CD4-positive, alpha-beta T cell treated with Interleukin-2 at 100 ng/mL for 4 hours (primary cell): ENCODE measurements at places on chromosomes 11 and 22.

GRCh38 chr11:42555190-42555589 lies 756.6 kb upstream of the API5 start:
- DNase-seq, result no peak

DNA sequence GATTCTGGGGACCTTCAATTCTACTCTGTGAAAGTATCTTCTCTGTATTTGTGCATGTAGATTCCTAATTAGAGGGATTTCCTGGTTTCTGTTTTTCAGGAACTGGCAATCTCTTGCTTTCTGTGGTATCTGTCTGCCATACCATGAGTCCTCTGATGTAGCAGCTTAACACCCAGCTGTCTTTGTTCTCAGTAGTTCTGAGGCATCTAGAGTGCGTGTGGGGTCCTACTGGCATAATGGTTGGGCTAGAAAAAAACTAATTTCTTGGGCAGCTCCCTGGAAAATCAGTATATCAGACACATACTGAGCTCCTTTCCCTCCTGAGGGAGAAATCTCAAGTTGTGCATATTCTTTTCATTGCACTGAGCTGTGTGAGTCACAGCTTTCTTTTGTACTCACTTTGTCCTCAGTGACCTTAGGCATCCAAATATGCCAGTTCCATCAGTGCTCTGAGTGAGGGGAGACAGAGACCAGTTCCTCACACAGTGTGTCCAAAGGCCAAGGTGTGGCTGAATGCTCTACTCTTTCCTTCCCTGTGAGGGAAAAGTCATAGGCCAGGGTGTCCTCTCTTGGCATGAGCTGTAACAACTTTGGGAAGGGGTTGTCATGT lies 35.5 kb upstream of the SLC22A24 start:
- no peak for DNase-seq

DNA sequence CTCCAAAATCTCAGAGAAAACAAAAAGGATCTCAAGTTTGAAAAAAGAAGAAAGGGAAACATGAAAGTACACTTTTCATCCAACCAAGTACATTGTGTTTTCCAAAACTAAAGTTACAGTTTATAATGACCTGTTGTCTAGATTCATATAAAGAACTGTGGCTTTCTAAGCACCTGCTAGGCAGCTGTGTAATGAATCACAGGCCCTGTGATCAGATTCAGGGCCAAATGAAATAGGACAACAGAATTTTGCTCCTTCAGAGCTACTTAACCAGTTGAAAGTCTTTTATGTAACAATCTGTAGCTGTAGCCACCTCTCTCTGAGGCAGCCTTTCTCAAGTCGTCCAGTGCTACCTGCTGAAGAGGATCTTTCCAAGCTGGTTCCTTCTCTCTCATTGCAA lies 960.0 kb upstream of the RAG2 start:
- DNase-seq, result no peak

DNA sequence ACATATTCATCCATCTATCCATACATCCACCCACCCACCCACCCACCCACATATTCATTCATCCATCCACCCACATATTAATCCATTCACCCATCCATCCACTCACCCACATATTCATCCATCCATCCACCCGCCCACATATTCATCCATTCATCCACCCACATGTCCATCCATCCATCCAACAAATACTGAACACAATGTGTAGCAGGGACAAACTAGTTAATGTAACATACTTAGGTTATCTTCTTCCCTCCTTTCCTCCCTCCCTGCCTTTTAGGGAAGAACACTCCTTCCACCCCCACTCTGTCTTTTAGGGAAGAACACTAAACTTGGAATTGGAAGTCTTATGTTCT lies 39.4 kb downstream of the MCM5 start:
- DNase-seq, result no peak

GRCh38 chr11:75939992-75940391 lies 125.0 kb downstream of the UVRAG start:
- no peak for DNase-seq

GRCh38 chr11:61688365-61689163 lies 8.4 kb downstream of the DAGLA start:
- DNase-seq, result no peak

- no peak for DNase-seq
Measured at GRCh38 chr22:39364714-39365491, 15.1 kb downstream of the SYNGR1 start.

GRCh38 chr11:26948881-26949280 lies 45.0 kb upstream of the FIBIN start:
- no peak for DNase-seq

DNA sequence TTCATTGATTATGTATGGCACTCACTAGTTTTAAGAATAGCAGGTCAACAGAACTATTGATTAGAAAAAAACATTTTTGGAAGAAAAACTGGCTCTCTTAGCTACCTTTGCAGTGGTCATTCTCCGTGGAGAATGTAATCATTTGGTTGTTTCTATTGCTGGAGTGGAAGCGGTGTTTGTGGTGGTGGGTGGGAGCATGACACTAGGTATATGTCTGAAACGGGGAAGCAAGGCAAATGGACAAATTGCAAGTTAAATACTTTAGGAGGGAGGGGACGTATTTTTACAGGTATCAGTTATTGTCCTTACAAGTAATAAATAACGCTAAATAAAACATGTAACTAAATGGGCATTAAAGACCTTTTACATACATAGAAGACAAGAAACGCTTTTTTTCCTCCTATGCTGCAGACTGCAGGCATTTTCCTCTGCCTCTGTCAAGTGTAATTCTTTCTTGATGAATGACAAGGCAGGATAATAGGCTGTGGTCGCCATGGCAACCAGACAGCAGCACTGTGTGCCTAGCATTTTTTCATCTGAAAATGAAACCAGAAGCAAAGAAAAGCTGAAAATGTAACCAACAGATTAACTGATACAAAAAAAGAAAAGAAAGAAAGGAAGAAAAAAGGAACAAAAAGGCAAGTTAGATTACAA lies 46.2 kb downstream of the BLID start:
- no peak for DNase-seq

- peak; percentile 91 for DNase-seq
Measured at GRCh38 chr22:25067851-25068421, 115.4 kb downstream of the KIAA1671 start.

DNA sequence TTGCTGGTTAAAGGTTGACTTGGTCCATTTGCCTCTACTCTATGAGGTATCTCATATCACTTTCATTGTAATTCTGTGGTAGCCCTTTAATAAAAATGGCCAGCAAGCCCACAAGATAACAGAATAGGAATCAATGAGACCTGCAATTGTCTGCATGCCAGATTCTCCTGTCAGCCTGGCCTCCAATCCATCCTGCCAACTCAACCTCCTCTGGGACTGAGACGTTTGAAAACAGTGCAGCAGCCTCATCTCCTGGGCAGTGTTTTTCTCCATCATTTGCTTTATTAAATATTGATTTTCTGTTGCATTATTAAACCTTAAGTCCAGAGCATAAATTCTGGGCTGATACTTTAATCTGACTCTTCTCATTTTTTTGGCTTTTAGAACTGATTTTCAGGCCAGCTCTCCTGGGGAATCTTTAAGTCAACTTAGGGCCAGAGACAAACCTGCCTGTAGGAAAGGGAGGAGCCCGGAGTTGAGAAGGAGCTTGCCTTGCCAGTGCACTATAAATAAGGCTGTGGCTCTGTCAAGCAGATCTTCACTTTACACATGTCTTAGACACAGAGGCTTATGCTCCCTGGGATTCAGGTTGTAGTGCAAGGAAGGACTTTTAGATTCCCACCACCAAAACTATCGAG lies 798.0 kb downstream of the NTM start:
- DNase-seq, result no peak

DNA sequence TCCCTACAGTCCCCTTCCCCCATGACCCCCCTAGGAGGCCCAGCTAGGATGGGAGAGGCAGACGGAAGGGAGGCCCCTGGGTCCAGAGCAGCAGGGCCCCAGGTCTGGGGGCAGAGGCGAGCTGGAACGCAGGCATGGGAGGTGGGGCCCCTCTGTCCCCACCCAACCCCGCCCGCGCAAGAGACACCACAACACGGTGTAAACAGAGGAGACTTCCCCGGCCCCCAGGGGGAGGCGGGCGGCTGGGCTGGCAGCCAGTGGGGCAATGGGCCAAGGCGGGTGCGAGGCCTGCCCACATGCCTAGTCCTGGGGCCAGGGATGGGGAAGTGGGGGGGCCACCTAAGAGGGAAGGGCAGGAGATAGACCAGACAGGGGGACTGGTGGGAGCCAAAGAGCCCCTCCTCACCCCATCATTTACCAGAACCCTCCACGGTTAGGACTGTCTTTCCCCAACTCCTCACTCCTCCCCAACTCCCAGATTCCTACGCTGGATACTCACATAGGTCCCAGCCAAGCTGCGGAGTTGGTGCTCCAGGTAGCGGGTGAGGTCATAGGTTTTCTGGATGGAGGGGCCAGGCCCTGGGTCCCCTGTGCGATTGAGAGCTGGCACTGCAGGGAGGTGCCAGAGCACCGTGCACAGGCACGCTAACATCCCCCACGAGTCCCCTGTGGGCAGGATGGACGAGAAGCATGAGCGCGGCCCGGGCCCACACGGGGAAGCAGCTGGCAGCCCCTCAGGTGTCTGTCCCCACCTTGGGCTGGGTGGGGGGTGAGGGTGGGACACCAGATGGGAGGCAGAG lies 6.2 kb downstream of the CLCF1 start:
- DNase-seq, result no peak

DNA sequence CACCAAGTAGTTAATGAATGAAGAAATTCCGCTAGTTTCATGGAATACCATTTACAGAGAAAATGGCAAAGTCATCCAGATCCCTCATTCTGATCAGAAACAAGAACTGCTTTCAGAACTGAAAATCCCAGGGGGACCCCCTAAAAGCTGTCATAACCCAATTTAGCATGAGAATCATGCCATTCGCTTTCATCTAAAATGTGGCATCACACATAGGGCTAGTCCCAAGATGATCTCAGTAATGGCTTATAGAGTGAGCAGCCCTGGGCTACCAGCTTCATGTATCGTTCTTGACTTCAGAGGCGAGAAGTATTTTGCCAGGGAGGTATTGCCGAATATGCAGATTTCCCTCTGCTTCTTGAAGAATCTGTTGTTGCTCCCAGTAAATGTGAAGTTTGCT lies 134.0 kb downstream of the TTC17 start:
- no peak for DNase-seq

DNA sequence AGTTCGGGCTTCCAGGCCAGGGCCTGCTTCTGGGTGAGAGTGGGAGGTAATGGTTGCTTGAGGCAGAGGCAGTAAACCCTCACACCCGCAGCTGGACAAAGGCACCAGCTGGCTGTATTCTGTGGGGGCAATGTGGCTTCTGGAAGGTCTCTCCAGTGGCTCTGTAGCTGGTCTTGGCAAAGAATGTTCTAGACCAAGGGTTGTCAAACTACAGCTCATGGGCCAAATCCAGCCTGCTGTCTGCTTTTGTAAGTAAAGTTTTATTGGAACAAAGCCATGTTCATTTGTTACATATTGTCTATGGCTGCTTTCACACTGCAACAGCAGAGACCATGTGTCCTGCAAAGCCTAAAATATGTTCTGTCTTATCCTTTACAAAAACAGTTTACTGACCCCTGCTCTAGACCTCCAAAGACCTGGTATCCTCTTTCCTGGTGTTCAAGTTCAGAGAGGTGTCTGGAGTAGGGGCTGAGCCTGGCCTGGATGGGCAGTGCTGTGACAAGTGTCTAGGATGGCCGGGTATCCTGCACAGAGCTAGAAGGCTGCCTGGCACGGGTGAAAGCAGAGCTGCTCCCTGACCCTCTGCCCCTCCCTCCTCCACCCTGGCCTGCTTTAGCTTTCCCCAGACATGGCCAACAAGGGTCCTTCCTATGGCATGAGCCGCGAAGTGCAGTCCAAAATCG lies 3.4 kb downstream of the TAGLN start:
- no peak for DNase-seq

DNA sequence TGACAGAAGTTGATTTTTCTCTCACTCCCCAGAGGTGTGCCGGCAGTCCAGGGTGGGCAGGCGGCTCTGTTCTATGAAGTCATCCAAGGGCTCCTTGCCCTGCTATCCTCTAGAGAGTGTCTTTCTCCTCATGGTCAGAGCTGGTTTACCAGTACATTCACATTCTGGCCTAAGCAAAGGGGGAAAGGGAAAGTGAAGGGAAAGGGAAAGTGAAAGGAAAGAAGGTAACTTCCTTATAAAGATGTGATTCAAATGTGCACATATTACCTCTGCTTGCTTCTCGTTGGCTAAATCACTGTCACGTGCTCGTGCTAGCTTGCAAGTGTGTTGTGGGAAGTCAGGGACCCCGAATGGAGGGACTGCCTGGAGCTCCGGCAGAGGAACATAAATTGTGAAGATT lies 2.9 kb upstream of the HTATIP2 start:
- DNase-seq, result peak; percentile 62

DNA sequence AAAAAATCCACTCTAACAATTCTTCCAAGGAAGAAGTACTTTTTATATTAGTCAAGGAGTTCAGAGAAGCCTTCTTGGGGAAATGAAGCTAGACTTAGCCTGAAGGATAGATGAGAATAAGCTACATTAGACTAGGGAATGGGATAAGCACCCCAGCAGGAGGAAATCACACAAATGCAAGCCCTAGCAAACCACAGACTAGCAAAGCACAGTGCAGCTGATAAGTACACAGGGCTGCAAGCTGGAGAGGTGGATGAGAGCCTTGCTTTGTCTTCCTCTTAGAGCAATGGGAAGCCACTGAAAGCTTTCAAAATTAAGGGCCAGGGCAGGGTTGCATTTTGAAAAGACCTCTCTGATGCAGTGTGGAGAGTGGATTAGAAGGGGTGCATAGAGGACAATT lies 946.2 kb downstream of the LRRC4C start:
- DNase-seq, result no peak

DNA sequence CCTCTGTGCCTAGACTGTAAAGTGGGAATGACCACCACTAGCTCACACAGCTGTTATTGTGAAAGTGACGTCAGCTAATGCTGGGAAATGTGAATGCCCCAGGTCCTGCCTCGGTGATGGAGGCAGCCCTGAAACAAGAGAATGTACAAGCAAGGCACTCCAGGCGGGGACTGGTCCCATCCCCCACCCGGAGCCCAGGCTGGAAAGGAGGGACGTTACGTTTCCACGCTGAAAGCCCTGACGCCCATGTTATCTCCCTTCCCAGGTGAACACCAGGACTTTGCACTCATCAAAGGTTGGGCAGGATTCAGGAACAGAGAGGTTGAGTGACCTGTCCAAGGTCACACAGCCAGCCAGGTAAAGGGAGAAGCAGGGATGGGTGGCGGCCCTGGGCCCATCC lies 784 bp downstream of the SULT4A1 start:
- DNase-seq, result no peak

DNA sequence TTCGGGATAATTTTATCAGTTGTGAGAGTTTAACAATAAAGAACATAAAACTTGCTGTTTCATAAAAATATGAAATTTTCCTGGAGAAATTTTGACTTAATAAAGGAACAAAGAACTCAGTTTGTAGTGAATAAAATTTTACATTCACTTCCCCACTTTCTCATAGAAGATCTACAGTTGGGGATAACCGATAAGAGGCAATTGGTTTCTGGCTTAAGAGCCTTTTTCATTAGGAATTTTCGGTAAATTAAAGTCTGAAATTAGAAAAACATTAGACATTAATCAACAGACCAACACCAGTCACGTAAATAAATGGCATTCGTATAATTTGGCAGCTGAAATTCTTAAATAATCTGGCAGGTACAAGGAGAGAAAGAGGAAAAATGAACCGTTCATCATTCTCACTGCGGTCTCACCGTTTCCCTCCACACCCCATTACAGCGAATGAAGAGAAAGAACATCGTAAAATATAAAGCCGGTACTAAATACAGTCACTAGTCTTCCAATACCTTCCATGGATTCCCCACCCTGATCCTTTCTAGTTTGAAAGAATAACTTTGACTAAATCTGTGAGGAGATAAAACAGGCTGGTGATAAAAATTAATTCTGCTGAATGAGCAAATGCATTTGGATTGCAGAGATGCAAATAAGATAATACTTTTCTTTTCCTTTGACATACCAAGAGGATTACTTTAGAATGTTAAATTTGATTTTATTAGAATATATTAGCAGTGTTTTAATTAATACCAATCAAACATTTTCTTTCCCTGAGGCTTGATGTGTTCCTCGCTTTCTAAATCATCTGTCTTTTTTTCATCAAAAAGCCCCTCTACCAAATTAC lies 19.5 kb downstream of the BLID start:
- DNase-seq, result no peak
